Vagina (tissue), 2 donors: ENCODE measurements at places on chromosomes 2 and 18.

DNA sequence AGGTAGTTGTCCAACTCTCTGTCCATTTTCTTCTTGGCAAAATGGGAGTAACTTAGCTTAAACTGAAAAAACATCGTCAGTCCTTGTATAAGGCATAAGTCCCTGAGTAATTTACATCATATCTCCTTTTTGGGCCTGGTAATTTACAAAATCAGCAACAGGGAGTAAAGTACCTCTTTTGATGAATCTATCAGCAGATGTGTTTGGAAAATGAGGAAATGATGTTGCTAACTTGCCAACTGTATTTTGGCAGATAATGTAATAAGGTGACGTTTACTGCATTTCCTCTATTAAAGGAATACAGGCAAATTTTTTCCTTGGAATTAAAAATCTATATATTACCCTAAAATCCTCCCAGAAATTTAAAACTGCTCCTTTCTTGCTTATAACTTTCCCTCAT, 29.2 kb downstream of the ANKRD44 start:
- no peak for DNase-seq

DNA sequence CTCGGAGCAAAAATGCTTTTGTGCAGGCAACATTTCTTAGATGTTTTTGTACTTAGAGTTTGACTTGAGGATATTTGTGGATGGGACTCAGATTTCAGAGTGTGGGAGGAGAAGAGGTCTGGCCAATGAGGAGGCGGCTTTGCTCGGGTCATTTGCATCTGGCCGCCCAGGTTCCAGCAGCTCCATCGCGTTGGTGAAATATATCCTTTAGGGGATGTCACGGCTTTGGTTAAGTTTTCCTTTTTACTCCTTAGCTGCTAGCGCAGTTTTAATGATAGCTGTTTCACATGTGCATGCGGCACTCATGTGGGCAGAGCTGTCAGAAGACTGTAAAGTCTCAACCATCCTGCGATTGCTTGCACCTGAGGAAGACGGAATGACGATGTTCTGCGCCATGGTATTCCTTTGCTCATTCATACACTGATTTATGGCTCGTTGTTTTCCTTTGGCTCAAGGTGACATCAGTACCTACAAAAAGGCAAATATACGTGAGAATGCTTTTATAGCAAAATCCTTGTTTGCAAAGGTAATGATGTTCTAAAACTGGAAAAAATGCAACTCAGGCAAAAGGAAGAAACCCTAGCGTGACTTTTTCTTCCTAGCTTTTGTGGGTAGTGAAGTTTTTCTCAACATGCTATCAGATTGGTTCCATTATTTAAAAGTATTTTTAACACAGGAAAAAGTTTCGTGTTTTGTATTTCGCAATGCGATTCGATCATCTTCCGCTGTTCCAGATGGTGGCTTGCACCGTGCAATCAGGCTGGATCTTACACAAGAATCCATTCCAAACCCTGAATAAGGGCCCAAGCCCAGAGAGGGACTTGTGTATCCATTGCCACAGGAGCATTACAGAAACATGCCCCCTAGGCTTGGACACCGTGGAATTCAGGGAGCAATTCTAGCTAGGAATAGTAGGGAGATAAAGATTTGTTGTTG, 70.5 kb upstream of the ZNF516 start:
- no peak for DNase-seq

DNA sequence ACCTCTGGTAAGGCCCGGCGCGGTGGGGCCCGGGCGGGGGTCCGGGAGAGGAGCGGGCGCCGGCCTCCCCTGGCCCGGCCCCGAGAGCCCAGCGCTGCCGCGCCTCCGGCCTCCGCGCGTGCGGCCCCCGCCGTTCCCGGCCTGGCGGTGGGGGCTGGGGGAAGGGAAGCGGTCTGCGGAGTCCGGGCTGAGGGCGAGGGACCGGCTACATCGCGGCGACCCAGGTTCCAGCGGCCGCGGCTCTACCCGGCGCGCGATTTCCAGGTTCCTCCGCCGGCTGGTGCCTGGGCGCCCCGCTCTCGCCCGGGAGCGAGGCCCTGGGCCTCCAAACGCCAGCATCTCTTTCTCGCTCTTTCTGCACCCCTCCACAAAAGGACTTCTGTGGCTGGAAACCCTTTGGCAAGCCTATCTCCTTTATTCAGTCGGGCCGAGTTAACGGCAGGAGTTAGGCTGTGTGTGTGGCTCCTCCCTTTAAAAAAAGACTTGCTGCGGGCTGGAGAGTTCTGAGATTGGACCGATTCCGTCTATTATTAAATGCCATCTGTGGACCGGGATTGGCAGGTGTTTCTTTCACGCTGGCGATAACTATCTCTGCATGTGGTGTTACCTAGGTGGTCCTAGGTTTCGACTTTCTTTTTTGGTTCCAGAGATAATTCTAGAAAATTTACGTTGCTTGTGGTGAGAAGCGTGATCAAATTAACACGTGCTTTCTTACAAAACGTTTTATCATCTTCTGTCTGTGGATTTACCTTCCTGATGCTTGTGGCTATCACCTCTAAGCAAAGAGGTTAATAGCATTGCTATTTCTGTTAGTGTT, 592 bp downstream of the ME2 start:
- no peak for DNase-seq

- DNase-seq = no peak
These were observed 76.9 kb upstream of the GCFC2 start for GRCh38 chr2:75787532-75788132.

GRCh38 chr18:39051013-39051412, 1485.4 kb upstream of the CELF4 start:
- no peak for DNase-seq
